ENCODE measurements at places on chromosomes 12 and 14. TPM values are rescaled to one million over a fixed set of nuclear protein-coding genes. Genes with fewer than 3 reads are reported as not detected.

DNA sequence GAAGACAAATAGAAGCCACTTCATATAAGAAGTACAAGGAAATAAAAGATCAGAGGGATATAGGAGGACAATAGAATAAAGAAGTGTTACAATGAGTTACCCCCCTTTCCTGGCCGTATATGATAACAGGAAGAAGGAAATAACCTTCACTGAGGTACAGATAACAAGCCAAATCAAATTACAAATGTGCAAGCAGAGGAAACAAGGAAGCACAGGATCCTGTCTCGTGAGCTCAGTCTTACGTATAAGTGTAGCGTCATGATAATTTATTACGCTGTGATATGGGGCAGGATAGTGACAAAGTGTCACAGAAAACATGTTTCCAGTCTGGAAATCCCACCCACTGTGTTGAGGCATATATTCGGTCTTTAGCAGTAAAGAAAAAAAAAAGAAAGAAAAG is 26.5 kb downstream of the CRACR2A start:
- DNase-seq: no peak

GRCh38 chr14:69037790-69038454 is 58.8 kb upstream of the ACTN1 start:
- DNase-seq: no peak

DNA sequence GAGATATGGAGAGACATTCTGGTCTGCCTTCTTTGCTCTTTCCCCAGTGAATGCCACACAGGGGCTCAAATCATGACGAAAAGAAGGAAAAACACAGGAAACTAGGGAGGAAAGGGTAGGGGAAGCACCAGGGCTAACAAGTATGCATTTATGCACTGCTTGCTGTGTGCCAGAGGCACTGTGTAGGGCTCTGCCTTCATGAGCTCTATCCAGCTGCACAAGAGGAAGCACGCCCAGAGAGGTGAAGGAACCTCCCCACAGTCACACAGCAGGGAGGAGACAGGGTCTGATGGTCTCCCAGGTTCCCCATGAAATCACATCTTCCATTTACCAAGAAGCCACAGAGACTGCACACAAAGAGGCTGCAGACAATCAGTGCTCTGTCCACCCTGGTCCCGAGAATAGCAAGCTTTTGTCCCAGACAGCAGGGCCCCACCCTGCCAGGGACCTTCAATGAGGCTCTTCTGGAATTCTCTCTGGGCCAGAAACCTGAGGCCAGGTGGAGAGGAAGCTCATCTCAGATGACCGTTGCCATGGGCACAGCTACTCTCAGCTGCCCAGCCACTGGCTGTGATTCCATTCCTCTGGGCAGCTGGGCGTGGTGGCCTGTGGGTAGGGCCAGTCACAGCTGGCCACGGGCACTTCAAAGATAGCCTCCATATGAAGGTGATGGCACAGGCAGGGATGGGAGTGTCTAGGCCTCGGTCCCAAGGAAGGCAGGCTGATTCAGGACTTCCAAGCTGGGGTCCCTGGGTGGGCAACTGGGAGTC is 7.3 kb upstream of the TRPV4 start:
- DNase-seq: peak; percentile 71

DNA sequence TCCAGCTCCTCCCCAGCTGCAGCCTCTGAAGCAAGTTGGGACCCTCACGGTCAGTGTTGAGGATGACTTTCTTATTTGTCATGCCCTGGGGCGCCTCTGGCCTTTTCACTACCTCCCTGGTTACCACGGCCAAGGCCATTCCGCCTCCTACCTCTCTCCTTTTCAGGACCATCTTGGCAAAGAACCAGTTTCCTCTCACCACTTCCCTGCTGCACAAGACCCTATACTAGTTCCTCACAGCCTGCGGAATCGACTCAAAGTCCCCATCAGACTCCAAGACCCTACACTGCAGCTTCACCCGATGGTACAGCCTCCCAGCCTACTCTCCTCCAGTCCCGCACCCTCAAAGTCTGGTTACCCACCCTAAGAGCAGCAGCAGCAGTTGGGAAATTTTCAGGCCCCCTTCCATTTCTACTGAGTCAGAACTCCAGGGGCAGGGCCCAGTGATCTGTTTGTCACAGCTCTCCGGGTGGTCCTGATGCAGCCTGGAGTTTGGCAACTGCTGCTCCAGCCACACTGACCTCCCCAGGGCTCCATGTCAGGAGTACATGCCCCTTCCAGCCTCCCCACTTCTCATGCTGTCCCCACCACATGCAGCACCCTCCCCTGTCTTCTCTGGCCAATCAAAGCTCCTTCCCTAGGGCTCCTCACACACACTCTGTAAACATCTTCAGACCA is 5.4 kb downstream of the VWF start:
- DNase-seq: no peak

DNA sequence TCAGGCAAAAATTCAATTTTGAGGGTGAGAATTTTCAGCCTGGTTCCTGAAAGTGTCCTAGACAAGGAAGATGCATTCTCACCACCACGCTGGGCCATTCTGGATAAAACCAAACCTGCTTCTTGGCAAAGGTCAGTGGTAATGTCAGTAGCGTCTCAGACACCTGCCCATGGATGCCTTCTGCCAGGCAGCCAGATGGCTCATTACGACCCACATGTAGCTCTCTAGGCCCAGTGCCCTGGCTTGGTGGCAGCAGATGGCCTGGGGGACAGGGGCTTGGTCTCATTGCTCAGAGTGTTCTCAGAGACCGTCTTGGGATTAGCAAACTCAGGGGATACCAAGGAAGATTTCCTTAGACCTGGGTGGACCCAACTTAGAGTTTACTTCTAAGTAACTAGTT is 105.1 kb downstream of the ARF6 start:
- DNase-seq: no peak

- DNase-seq: no peak
Observed at GRCh38 chr12:80936642-80937390, 918 bp downstream of the LIN7A start.

DNA sequence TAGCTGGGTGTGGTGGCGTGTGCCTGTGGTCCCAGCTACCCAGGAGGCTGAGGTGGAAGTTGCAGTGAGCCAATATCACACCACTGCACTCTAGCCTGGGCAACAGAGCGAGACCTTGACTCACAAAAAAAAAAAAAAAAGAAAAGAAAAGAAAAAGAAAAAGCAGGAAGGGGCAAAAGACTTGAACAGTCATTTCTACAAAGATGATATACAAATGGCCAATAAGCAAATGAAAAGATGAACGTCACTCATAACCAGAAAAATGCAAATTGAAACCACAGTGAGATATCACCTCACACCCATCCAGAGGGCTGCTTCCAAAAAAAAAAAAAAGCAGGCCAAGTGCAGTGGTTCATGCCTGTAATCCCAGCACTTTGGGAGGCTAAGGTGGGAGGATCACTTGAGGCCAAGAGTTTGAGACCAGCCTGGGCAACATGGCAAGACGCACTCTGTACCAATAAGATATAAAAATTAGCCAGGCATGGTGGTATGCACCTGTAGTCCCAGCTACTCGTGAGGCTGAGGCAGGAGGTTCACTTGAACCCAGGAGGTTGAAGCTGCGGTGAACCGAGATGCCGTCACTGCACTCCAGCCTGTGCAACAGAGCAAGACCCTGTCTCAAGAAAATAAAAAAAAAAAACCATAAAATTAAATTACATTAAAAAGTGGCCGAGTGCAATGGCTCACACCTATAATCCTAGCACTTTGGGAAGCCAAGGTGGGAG is 20.5 kb downstream of the UBC start:
- no peak for DNase-seq

DNA sequence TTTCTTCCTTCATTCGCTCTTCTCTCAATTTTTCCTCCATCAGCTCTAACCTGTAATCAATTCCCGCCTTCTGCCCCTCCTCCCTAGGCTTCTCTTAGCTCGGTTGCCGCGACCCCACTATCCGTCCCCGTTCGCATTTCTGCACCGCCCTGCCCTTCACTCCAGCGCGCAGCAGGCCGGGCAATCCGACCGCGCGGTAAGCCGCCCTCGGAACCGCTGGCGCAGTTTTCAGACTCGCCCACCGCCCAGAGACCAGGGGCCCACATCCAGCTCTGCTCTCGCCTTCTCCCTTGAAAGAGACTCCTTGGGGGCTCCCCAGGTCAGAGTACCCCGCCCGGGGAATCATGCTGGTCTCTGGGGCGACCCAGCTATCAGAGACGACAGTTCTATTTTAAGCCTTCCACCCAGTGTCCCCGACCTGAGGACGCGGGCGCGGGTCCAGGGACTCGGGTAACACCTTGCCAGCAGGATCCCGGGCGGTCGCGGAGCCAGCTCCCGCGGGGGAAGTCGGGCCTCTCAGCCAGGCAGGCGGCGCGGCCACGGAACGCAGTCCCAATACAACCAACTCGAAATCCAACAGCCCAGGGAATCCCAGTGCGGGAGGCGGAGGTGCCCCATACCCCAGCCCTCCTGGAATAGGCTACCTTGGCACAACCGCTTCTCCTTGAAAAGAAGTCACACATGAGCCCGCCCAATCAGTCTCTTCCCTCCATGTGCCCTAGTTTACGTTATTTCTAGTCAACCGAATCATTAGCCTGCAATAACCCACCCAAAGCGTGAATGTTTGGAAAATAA is 5.7 kb upstream of the SLC38A4 start:
- no peak for DNase-seq

DNA sequence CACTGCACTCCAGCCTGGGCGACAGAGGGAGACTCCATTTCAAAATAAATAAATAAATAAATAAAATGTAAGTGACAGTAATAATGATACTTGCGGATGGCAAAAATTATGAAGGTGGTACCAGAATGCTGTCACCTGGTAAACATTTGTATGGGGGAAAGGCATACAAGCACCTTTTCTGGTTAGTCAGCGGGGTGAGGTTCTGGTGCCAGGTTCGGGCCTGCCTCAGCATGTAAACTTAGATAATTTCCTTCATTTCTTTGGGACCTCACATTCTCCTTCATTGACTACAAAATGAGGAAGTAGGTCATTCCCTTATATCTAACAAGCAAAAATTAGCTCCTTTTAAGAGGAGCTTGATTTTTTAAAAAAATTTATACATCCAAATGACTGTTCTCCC is 10.8 kb downstream of the VTI1B start:
- no peak for DNase-seq

Gene JKAMP
- 104 TPM for total RNA-seq

Gene TPPP2
- not detected for total RNA-seq

Gene TMPRSS12
- not detected for total RNA-seq

Gene LRRIQ1
- total RNA-seq: 0.95 TPM

Gene SELPLG
- 0.80 TPM for total RNA-seq

All from SK-MEL-5 (cell line).